ENCODE measurements at places on chromosomes 13 and 19.

GRCh38 chr19:45613926-45614725 is 12.1 kb upstream of the GPR4 start:
- peak; percentile 87 for DNase-seq

DNA sequence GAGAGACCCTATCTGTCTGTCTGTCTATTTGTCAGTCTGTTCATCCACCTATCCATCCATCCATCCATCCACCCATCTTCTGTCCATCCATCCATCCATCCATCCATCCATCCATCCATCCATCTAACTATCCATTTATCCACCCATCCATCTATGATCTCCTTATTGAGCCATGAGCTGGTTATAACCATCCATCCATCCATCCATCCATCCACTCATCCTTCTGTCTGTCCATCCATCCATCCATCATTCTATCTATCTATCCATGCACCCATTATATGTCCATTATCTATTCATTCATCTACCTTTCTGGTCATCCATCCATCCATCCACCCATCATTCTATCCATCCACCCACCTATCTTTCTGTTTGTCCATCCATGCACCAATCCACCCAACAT is 44.6 kb downstream of the NWD1 start:
- no peak for DNase-seq

DNA sequence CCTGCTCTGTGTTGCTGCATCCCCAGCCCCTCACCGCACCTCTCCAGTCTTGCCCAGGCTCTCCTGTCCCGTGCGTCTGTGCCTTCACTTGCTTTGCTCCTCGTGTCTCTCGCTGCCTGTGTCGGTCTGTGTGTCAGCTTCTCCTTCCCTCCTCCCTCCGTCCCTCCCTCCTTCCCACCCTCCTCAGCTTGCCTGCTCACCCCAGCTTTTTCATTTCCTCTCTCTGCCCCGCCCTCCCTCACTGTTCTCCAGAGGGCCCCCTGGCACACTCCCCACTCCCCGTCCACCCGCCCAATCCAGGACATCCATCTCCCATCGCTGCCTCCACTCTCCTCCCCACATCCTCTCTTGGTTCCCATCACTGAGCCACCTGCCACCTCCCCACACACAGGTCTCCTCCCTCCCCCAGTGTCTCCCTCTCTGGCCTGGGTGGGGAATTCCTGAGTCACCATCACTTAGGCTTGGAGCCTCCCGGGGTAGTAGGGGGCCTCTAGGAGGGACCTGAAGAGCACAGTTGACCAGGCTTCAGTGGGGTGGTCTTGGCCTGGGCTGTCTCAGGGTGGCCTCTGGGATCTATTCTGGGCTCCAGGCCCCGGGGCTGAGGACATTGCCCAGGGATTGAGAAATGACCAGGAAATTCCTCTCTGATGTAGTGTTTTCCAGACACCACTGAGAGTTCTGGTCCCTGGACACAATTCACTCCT is at the start of gene PTGIR:
PTGIR (minus strand) TSS at position 132 of the 704 bp plus-strand sequence. CDS start 864 bp downstream, outside the sequence.
- peak; percentile 77 for DNase-seq

DNA sequence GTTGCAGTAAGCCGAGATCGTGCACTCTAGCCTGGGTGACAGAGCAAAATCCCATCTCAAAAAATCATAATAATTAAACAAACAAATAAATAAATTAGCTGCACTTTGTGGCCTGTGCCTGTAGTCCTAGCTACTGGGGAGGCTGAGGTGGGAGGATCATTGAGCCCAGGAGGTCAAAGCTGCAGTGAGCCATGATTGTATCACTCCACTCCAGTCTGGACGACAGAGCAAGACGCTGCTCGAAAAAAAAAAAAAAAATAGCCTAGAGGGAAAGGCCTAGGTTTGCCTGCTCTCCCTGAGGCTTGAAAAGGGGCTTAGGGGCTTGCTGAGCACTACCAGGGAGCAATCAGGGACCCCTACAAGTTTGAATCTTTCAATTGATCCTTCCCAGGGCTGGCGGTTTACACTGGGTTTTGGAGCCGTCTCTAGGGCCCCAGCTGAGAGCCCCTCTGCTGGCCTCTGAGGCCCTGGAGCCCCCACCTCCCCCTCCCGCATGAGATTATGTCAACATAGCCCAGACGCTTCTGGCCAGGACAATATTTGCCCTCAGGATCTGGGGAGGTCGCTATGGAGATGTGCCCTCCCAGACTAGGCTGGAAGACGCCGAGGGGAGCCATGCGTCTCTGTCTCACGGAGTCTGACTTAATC is 10.4 kb upstream of the GIPR start:
- no peak for DNase-seq

DNA sequence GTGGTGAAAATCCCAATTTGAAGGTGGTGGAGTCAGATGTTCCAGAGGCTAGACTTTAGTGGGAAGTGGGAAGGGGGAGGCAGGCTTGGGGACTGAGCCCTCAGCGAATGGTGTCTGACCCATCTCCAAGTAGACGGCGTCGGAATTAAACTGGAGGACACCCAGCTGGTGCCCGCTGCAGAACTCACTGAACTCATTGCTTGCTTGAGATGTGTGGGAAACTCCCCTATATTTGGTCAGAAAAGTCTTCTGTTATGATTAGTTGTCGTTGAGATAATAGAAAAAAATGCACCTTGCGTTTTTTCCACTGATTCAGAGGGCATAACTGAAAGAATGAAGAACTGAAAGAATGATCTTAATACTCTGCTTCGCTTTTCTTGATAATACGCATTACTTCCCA is 871 bp upstream of the ZNF583 start:
- peak; percentile 7 for DNase-seq

- no peak for DNase-seq
Observed at GRCh38 chr19:38068826-38069225, 155.2 kb downstream of the DPF1 start.

DNA sequence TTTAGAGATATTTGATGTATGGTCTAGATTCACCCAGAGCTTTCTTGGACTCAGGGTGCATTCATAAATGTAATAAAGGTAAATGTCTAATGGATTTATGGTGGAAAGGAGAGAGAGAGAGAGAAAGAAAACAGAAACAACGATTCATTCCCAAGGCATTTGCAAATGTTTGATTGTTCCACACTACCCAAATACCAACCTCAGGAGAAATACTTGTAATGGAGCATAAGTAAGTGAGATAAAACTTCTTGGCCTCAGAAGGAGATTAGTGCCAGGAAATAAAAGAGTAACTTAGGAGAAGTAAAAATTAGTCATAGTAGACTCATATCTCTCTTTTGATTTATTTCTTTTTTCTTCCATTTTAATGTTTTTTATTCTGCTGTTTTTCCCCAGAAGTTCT is 40.6 kb upstream of the DGKH start:
- no peak for DNase-seq

DNA sequence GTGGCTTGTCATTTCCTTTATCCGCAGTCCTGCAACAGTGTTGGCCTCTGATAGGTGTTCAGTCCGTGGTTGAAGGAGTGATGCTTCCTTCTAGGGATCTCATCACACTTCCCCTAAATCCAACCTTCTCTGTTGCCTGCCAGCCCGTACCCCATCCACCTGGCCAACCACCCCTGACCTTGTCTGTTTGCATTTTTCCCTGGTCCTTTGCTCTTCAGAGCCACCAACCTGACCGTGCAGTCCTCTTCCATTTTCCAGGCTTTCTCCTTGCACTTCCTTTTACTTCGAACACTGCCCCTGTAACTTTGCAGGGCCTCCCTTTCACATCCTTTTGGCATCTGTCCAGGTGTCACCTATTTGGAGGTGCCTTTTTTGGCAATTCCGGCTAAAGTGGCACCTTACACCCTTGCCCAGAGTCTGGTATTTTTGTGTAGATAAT is 696 bp downstream of the ZNF460 start:
- DNase-seq = no peak

GRCh38 chr13:70622796-70623195 is 514.5 kb upstream of the KLHL1 start:
- DNase-seq = no peak

GRCh38 chr19:11200931-11201330 is 3.6 kb upstream of the KANK2 start:
- DNase-seq = no peak

DNA sequence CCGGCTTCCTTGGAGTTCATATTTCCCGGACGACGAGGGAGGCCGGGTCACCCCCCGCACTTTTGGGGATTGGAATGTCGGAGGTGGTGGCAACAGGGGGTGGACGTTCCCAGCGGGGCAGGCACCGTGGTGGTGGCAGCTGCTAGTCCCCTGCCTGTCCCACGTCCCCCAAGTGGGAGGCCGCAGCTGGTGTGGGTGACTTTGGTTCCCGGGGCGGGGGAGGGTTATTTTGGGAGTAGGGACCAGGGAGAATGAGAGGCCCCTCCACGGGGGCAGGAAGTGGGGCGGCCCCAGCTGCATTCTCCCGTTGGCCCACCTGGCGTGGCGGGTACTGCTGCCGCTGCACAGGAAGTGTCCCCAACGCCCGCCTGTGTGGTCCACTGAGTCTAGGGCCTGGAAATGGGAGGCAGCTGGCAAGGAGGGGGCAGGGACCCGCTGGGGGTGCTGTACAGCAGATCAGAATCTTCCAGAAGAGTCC is 11.1 kb upstream of the PLIN3 start:
- DNase-seq = no peak

DNA sequence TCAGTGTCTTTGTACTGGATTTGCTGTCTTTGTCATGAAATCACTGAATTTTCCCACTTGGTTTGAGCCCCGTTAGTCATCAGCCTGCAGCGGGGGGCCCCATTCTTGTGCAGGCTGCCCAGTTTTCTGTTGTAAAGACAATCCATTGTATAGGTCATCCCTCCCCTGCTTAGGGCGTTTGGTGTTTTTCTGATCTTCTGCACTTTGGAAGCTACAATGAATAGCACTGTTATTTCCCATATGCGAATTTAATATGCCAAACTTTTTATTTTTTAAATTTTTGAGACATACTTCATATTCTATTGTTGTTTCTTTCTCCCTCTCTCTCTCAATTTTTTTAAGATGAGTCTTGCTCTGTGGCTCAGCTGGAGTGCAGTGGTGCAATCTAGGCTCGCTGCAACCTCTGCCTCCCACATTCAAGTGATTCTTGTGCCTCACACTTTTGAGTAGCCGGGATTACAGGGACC is 9.0 kb downstream of the SLC27A1 start:
- DNase-seq = peak; percentile 50

- DNase-seq = no peak
Observed at GRCh38 chr19:34540811-34541557, 59.4 kb downstream of the WTIP start.

DNA sequence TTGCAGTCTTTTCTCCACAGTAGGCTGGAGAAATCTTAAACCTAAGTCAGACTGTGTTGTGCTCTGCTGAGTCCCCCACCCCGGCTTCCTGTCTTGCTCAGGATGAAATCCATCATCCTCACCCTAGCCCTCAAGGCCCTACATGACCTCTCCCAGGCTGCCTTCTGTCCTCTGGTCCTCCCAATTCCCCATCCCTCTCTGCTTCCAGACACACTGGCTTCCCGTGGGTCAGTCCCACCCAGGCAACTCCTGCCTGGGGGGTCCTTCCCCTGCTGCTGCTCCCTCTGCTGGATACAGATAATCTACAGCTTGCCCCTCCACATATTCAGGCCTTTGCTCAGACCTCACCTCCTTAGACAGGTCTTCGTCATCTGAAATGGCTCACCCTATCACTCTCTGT is 18.4 kb upstream of the CBY2 start:
- no peak for DNase-seq

DNA sequence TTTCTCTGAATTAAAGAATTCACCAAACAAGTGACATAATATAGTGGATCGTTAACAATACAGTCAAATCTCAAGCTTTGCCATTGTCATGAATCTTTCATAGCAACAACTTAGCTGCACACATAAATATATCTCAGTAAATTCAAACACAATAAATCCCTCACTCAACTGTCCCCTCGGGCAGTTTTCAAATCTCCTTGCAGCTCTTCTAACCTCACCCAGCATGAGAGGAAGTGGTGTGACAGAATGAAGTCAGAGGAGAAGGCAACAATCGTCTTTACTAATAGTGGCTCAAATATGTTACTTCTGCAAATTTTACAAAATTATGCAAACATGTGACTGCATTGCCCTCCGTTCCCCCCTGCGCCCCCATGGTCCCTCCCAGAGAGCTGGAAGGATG is 148.2 kb downstream of the RAP2A start:
- peak; percentile 12 for DNase-seq

DNA sequence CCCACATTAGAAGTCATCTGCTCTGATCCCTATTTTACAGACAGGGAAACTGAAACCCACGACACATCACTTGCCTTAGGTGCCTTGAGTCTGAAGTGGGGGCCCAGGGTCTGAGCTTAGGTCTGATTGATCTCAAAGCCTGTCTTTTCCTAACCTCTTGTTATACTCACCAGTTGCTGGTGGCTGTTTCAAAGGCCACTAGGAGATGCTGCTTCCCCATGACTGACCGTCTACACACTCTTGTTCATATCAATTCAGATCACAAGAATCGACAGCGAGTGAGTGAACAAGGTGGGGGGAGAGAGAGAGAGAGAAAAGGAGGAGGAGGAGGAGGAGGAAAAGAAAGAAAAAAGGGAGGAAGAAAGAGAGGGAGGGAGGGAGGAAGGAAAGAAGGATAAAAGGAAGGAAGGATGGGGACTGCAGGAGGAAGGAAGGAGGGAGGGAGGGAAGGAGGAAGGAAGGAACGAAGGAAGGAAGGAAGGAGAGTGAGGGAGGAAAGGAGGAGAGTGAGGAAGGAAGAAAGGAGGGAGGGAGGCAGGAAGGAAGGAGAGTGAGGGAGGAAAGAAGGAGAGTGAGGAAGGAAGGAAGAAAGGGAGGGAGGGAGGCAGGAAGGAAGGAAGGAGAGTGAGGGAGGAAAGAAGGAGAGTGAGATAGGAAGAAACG is 3.3 kb downstream of the OR10H1 start:
- no peak for DNase-seq

GRCh38 chr13:48446464-48446863 is 33.6 kb upstream of the LPAR6 start:
- peak; percentile 60 for DNase-seq

- peak; percentile 63 for DNase-seq
Observed at GRCh38 chr19:40416918-40417642, 3.9 kb upstream of the PRX start.

GRCh38 chr13:110680852-110681251 is 25.1 kb downstream of the CARS2 start:
- DNase-seq = peak; percentile 31

GRCh38 chr19:51131780-51132680 is 7.3 kb downstream of the SIGLEC9 start:
- peak; percentile 82 for DNase-seq

- no peak for DNase-seq
Observed at GRCh38 chr13:27834095-27834494, 41.8 kb downstream of the GSX1 start.

DNA sequence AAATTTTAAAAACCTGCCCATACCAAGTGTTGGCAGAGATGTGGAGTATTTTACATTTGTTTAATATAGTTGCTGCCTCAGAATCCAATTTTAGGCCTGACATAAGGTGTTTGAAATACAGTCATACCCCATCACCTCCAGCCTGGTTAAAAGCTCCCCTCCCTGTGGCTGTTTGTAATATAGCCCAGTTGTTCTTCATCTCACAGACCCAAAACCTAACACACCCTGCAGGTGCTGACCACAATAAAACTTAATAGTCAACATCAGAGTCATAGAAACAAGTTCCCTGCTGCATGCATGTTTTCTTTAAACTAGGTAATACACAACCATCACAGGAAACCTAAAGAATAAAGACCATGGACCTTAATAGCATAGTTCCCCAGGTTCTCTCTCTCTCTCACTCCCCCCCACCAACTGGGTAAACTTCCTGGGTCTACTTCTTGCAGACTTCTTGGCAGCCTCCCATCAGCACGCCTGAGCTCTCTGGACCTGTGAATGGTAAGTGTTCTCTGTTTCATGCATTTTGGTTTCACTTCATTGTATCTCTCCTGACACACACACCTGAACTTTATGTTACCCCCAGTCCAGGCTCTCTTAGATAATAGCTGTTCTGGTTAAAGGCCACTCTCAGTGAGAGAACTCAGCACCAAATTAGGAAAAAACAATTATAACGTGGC is 1369.9 kb downstream of the EFNB2 start:
- DNase-seq = no peak

Data from suppressor macrophage treated with lipopolysaccharide for 1 hour (primary cell).